ENCODE measurements at places on chromosomes 7 and 10.

DNA sequence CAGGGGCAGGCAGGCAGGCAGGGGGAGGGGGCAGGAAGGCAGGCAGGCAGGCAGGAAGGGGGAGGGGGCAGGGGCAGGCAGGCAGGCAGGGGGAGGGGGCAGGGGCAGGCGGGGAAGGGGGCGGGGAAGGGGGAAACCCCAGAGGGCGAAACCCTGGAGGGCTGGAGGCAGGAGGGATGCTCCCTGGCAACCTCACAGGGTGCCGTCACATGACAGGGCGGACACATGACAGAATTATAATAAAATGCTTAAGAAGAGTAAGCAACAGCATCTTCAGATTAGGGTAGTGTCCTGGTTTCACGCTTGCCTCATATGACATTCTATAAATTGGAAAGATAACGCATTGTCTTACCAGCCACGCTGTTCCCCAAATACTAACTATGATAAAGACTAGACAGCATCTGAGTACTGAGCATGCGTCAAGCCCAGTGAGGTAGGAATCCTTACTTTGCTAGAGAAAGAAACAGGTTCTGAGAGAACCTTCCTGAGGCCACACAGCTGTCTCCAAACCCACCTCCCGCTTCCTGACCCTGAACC lies 131.6 kb downstream of the DIP2C start:
- no peak for DNase-seq

DNA sequence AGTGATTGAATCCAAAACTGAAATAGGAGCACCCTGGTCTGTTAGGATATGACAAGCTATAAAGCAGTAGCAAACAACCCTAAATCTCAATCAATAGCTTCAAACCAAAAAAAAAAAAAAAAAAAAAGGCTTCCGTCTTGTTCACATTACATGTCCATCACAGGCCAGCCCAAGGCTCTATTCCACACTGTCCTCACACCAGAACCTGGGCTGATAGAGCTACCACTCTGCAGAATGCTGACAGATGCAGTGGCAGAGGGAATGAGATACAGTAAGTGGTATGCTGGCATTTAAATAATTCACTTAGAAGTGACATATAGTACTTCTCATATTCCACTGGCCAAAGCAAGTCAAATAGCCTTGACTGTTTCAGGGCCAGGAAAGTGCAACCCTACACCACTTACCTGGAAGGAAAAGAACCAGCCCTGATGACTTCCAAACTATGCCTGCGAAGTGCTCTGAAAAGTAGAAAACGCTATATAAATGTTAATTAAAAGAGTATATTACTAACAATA lies 5.8 kb downstream of the CDCA7L start:
- no peak for DNase-seq

DNA sequence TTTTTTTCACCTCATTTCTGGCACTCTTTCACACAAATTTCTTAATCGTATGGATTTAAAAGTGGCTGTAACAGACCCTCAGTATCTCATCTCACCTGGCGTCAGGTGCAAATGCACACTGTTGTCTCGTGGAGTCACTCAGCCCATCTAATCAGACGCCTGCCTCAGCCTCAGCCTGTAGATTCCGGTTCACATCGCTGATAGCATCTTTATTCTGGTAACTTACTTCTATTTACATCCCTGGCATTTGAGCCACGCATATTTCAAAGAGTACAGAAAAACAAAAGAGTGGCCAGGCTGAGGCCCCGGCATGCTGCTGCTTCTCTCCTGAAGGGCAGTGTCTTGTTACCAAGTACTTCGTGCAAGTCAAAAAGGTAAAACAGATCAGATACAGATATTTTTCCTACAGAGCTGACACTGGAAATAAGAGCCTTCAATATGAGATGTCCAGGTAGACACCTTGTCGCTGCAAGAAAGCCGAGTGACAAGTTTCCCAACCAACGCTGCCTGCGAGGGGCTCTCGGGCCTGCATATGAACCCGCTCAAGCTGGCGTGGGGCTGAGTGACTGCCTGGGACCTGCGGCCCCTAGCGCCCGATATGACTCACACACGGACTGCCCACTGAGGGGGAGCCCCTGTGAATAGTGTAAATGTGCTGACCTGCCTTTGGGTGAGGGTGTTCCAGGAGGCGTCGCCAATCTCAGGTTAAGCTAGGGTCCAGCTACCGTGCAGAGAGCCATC lies 4.3 kb downstream of the VIPR2 start:
- no peak for DNase-seq

DNA sequence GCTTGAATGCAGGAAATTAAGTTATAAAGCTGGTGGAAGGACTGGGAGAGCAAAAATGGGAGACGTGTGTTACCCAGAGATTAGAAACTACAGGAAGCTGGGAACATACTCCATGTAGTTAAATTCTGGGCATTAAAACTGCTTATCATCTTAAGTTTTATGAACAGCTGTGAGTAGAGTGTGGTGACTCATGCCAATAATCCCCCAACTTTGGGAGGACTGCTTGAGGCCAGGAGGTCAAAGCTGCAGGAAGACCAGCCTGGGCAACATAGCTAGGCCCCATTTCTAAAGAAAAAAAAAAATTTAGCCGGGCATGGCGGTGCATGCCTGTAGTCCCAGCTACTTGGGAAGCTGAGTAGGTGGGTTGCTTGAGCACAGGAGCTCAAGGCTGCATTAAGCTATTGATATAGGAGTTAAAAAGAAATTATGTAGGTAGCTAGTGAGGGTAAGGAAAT lies 56.2 kb upstream of the SEPHS1 start:
- DNase-seq: no peak

DNA sequence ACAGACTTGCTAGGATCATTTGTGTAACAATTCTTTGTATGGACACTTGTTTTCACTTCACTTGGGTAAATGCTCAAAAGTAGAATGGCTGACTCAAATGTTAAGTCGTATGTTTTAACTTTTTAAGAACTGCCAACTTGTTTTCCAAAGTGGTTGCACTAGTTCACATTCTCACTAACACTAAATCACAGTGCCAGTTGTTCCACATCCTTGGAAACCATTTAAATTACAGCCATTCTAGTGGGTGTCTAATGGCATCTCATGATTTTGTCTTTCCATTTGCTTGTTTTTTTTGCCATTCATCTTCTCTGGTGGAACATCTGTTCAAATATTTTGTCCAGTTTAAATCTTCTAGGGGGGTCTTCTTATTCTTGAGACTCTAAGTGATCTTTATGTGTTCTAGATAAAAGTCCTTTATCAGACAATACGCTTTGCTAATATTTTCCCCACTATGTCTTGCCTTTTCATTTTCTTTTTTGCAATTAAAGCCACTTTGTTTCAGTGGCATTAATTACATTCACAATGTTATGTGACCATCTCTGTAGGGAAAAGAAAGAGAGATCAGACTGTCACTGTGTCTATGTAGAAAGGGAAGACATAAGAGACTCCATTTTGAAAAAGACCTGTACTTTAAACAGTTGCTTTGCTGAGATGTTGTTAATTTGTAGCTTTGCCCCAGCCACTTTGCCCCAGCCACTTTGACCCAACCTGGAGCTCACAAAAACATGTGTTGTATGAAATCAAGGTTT lies 63.9 kb downstream of the ITGB1 start:
- DNase-seq: no peak

DNA sequence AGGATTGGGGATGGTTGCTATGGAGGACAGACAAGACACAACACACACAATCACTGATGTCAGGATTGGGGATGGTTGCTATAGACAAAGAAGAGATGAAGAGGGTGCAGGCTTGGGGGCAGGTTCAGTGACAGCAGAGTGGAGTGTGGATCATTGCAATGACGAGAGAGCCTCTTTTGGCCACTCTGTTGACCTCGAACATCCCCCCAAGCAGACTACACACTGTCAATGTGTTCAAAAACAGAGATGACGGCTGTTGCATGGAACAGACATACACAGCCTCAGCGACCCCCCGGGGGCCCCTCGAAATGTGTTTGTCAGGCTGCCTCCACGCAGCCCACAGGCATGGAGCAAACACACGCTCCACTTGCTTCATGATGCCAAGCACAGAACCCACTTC lies 133.0 kb downstream of the PTPRN2 start:
- no peak for DNase-seq

DNA sequence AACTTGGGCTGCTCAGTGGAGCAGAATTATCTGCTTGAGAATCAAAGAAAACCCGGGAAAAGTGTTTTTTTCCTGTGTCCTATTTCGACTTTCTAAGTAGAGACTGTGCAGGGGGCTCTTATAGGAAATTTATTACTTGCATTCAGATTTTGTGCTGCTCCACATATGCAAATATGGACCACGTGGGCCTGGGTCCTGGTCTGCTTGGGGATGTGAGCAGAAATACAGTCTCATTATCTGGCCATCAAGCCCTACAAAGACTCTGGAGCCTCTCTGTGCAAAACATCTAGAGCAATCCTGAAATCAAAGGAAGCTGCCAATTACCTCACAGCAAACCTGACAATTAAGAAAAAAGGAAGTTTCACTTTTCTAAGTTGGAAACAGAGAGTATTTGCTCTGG lies 216.9 kb downstream of the LRMDA start:
- DNase-seq: no peak

GRCh38 chr7:40700653-40701421 lies 566.0 kb downstream of the SUGCT start:
- DNase-seq: no peak

DNA sequence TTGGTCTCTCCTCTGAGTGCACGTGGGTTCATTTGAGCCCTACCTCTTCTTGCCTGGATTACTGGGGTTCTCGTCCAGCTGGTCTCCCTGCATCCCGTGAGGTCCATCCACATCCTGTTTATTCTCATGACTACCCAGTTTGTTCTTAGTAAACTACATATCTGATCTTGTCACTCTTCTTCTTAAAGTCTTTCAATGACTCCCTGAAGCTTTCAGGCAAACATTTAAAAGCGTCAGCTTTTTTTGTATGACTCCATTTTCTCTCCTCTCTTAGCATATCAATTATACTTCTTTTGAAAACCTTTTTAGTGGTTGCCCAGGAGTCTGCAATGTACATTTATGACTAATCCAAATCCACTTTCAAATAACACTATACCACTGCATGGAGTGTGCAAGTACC lies 7.5 kb downstream of the SFXN2 start:
- DNase-seq: no peak

DNA sequence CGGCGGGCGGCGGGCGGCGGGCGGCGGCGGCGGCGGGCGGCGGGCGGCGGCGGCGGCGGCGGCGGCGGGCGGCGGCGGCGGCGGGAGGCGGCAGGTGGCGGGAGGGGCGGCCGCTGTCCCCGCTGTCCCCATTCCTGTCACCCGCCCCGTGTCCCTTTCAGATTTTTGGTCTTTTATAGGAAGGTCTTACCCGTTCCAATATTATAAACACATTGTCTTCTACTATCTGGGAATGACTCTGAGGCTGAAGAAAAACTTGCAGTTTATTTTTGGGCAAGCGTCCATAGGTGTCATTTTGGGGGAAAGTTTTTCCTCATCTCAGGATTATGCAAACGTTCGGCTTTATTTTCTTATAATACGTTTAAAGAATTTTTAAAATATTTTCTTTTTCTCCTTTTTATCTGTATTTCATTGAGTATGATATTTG lies 578 bp downstream of the ZNF713 start:
- DNase-seq: peak; percentile 6

DNA sequence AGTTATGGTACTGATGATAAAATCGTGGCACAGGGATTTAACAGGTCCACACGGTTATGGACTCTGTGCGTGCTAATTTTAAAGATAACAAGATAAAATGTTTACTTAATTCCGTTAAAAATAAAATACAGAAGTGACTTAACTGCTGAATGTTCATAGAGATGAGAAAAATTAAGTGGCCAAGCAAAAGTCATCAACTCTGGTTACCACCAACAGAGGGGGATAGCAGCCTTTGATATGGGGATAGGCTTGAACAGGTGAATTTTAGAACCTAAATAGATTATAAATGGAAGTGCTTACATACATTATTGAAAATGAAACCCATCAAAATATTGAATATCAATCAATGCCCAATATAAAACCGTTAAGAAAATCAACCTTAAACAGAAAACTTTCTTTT lies 245.0 kb downstream of the WDR37 start:
- peak; percentile 1 for DNase-seq

- DNase-seq: no peak
Observed at GRCh38 chr10:48498940-48499510, 105.8 kb downstream of the ARHGAP22 start.

GRCh38 chr10:81848514-81848913 lies 26.5 kb upstream of the NRG3 start:
- no peak for DNase-seq

- DNase-seq: no peak
Observed at GRCh38 chr7:28267012-28267411, 86.4 kb upstream of the JAZF1 start.

DNA sequence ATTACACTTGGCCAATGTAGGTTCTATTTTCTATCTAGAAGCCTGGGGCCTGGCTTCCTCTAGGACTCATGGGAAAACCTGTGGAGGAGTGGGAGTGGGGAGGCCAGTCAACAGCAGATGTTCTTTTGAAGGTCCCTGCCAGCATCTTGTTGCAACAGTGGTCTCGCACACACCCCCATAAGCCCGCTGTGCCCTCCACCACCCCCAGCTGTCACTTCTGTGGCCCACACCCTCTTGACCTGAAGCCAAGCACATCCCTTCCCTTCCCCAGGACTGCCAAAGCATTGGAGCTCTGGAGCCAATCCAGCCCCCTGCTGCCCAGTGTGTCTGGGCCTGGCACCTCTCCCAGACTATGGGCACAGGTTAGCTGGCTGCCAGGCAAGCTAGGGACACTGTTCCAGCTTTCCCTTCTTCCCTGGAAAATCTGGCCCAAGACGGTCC lies 1.9 kb upstream of the STX1A start:
- DNase-seq: no peak

DNA sequence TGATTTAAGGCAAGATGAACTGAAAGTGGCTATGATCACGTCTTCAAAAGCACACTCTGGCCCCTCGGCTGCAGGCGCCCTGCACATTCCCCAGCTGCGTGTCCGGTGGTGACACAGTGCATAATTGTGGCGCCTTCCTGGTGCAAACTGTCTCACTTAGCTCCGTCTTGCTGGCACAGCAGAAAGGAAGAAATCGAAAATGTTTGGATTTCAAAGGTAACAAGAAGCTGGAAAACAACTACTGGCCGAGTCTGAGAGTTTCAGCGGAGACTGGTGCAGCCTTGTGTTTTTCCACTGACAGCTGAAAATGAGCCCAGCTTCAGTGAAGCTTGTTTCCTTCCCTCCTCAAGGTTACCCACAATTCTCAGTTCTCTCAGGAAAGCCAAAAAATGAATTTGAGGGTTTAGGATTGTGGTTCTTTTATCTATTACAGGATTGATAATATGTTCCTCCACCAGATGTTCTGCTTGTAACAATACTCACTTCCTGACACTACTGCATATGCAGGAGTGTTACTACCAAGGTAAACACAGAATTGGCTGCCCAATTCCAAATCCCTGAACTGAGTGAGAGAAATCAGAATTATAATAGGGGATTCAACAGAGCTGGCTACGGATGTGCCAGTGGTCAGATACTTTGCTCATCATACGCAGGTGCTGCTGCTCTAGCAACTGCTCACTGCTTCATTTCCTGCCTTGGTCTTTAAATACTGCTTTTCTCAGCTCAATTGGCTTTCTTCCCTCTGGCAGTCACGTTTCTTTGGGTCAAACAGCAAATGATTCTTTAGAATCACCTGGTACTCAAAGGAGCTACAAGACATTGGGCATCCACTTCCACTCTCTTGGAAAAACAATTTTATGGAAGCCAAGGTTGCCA lies 63.7 kb downstream of the TRUB1 start:
- DNase-seq: no peak
